ENCODE measurements at places on chromosomes 1 and 21.

- no peak for DNase-seq
These were observed 15.9 kb downstream of the PEA15 start for GRCh38 chr1:160221089-160221488.

GRCh38 chr21:28311411-28312190, 681.1 kb downstream of the LTN1 start:
- DNase-seq = no peak

GRCh38 chr1:169946206-169946605, 52.5 kb upstream of the SCYL3 start:
- no peak for DNase-seq

- peak; percentile 60 for DNase-seq
These were observed 46.5 kb downstream of the RAP1GAP start for GRCh38 chr1:21622466-21623315.

DNA sequence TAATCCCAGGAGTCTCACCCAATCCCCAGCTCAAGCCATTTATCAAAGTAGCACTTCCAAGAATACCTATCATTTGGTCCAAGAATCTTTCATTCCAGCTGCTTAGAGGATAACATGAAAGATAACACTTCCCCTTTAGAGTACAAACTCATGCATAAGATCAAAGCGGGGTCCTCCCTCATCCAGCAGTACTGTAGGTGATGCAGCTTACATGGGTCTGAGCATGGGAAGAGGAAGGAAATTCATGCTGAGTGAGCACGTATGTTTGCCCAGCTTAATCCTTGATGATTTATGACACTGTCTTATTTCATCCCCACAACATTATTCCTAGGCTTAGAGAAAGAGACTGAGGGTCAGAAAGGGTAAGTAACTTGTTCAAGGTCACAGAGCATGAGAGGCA, 167.1 kb upstream of the GJB5 start:
- no peak for DNase-seq

DNA sequence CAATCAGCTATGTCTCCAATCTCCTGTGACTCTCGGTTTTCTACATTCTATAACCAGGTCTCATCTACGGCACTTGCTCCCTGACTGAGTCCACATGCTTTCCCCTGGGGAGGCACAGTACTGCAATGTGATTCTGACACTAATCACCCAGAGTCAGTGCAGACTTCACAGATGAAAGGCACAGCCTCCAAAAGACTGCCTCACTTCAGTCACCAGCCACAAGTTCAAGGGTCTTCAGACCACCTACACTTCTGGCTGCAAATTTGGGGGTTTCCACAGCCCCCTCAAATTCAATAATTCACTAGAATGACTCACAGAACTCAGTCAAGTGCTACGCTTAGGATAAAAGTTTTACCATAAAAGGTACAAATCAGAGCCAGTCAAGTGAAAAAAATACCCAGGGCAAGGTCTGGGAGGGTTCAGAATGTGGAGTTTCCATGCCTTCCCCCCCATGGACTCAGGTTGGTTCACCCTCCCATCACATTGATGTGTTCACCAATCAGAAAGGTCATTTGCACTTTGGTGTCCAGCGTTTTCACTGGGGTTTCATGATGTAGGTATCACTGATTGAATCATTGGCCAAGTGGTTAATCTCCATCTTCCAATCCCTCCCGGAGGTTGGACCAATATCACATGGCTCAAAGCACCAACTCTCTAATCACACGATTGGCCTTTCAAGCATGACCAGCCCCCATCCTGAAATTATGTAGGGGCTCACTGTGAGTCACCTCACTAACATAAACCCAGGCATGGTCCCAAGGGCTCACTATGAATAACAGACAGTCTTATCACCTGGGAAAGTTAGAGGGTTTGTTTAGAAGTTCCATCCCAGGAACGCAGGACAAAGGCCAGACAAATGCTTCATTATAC, 182.9 kb upstream of the CAMK1G start:
- no peak for DNase-seq

- no peak for DNase-seq
These were observed 16.4 kb downstream of the ECHDC2 start for GRCh38 chr1:52904927-52905698.

DNA sequence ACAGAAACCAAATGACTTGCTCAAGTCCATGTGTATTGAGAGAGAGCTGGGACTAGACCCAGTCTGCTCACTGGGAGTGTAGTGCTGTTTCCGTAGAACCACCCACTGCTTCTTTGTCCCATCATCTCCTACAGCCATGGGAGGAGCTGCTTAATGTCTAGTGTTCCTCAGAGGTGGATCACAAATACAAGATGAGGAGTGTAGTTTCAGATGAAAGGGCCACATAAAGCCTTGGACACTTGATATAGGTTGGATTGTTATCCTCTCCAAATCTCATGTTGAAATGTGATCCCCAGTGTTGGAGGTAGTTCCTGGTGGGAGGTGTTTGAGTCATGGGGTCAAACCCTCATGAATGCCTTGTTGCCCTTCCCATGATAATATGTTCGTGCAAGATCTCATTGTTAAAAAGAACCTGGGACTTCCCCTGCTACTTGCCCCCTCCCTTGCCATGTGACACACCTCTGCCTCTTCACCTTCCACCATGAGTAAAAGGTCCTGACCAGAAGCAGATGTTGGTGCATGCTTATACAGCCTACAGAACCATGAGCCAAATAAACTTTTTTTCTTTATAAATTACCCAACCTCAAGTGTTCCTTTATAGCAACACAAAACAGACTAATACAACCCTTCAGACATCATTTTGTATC, 127.5 kb upstream of the DNAH14 start:
- no peak for DNase-seq

DNA sequence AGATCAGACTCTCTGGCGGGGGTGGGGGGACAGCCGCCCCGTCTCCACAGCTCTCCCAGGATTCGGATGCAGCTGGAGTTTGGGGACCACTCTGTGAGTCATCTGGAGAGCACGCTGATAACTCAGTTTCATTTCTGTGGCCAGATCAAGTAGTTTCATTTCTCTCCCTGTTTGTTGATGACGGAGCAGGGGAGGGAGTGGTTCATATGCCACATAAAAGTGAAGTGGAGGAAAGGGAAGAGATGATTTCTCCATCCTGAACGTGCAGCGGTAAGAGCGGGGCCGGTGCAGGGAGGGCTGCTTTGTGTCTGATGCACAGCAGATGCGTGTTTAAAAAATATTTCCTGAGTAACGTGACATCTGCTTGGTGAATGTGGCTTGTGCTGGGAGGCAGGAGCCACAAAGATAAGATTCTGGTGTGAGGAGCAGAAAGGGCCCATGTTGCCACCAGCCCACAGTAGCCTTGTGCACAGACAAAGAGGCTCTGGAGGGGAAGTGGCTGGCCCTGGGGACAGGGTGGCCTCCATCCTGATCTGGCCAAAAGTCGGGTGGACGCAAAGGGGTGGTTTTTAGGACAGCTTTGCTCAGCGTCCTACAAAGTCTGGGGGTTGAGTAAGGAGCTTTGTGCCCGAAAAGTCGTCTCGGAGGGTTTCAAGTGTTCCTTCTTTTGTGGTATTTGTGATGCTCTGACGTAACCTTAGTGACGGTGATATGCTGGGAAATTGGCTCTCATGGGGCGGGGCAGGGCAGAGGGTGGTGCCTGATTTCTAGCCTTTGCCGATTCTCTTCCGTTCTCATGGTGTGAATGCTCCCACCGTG, at the start of gene MX2:
TSS of gene MX2 (plus strand) at position 242 of the 819 bp plus-strand sequence. CDS start 14,880 bp downstream, outside the sequence.
- DNase-seq = peak; percentile 60

- DNase-seq = no peak
These were observed 22.1 kb upstream of the IFNAR2 start for GRCh38 chr21:33207449-33208149.

DNA sequence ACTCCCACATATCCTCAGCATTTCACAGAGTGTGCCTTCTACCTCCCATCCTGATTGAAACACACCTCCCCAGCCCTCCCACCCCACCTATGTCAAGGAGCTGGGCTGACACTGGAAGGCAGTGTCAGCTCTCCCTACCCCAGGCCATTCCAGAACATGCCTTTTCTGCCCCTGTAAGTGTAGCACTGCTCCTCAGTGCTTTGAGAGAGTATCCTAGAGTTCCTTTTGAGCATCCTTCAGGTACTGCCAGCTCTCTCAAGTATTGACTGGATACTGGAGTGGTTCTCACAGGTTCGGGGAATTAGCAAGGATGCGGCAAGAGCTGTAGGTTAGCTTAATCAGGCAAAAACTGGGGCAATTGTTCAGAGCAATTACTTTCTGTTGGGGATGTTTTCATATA, 21.8 kb downstream of the C1orf116 start:
- no peak for DNase-seq

GRCh38 chr1:21628798-21629393, 40.3 kb downstream of the RAP1GAP start:
- DNase-seq = no peak

- no peak for DNase-seq
These were observed 134.9 kb downstream of the RERE start for GRCh38 chr1:8682573-8682972.

DNA sequence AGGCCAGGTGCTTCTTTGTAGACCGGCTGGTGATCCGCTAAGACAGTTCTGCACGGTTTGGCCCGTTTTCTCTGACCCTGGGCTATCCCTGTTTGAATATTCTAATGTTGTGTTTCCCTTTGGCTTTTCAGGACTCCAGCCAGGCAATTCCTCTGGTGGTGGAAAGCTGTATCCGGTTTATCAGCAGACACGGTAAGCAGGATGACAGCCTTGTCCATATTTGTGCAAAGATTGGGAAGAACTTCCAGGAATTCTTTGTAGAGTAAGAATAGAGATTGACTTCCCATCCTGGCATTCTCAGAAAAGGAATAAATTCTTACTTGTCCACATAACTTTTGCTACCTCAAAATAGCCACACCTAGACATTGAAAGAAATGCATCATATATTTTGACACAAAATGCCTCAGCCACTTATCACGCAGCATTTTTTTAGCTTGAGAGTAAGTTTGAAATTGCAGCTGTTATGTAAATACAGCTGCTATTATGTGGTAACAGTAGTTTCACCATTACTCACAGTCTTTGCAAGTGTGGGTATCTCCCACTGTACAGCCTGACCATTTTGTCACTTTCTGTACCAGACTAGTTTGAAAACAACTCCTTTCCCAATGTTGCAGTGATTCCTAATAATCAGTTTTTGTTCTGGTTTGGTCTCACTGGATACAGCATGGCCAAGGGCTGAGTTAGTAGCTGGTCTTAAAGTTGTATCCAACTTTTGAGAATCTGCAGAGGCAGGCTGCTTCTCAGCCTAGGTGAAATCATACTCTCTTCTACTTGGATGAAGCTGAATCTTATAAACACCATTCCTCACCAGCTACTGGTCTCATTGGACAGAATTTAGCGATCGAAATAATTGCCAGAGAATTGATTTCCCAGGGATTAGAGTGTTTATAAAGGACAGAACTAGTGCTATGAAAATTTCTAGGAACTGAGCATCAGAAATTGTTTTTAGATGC, 40.0 kb upstream of the IKBKE start:
- no peak for DNase-seq

DNA sequence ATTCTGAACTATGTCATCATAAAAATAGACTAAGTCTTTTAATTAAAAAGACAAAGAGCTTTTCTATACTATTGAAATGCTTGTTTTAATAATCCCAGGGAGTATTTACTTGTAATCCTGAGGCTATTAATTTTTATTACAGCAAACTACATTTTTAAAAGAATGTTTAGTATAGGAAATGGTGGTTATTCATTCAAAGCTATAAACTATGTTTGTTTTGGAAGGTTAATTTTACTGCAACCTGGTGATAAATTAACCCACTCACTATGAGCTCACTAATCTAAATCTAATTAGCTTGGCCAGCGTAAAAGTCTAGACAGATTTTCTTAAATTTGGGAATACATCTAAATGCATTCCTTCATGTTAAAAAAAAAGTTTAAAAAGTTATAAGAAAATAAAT, 13.8 kb upstream of the EYA3 start:
- no peak for DNase-seq

- no peak for DNase-seq
These were observed 265.3 kb downstream of the SPATA17 start for GRCh38 chr1:217896490-217896889.

DNA sequence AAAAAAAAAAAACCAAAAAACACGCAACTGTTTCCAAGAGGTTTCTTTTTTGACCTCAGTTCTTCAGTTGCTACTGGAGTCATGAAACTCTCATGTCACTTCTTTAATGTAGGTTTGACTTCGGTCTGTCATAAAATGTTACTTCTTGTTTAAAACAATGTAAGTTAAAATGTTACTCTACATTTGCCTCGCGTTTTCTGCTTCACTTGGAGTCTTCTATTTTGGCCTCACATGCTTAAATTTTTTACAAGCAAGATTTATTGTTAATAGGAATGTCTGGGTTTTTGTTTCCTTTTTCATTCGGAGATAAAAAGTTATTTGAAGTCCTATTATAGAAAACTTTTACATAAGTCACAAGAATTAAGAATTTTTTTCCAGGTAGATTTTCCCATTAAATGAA, 880.2 kb downstream of the LTN1 start:
- DNase-seq = no peak

- no peak for DNase-seq
These were observed 56.1 kb downstream of the NPHP4 start for GRCh38 chr1:5936126-5936525.

- DNase-seq = peak; percentile 21
These were observed 2.2 kb upstream of the RHEX start for GRCh38 chr1:206050655-206051235.

DNA sequence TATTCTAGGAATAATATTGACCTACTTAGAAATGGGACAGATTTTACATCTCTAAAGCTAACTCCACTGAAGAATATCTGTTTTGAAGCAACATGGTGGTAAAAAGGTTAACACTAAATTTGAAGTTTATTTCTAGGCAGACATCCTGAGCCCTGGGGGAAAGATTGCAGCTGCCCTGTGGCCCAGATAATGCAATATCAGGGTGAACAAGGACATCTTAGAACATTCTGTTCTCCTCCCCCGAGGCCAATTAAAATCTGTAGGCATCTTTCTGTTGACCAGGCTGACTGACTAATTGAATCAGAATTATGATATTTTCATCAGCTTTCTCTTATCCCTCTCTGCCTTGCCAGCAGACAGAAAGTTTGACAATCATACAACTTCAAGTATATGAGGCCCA, 149.8 kb upstream of the DUSP10 start:
- no peak for DNase-seq

DNA sequence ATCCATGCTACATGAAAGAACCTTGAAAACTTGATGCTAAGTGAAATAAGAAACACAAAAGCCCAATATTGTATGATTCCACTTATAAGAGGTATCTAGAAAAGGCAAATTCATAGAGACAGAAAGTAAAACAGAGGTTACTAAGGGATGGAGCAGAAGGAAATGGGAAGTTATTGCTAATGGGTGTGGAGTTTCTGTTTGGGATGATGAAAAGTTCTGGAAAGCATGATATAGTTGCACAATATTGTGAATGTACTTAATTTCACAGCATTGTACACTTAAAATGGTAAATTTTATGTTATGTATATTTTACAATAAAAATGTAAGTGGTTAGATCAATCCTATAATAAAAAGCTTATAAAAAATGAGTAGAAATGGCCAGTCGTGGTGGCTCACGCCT, 1.6 kb upstream of the NECAP2 start:
- no peak for DNase-seq

- DNase-seq = no peak
These were observed 4.2 kb downstream of the LRRC71 start for GRCh38 chr1:156924478-156925153.

GRCh38 chr1:171597203-171597602, 24.8 kb upstream of the MYOCOS start:
- DNase-seq = no peak
